Right kidney (tissue), 9 donors: ENCODE measurements at places on chromosomes 6 and 20.

DNA sequence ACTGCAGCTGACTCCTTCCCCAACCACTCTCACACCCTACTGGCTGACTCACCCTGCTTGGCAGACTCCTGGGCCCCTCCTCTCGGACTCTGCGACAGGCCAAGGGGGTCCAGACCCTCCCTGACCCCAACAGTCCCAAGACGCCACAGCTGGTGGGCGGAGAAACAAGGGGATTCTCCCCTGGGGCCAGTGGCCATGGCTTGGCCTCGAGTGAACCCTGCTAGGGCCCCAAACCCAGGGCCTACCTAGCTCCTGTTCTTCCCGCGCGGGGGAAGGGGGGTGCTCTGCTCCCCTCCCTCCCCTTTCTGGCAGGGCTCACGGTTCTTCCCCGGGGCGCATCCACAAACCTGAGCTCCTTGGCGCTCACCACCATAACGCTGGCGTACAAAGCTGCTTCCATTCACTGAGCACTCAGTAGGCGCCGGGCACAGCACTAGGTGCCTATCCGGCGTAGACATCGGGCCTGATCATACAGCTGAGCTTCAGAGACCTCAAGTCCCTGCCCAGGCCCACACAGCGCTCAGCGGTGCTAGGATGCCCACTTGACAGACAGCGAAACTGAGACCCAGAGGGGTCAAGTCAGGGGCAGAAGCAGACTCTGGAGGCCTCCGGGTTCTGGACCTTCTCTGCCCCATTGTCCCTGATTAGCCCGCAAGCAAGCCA lies 597 bp downstream of the ADA start:
- no peak for DNase-seq

DNA sequence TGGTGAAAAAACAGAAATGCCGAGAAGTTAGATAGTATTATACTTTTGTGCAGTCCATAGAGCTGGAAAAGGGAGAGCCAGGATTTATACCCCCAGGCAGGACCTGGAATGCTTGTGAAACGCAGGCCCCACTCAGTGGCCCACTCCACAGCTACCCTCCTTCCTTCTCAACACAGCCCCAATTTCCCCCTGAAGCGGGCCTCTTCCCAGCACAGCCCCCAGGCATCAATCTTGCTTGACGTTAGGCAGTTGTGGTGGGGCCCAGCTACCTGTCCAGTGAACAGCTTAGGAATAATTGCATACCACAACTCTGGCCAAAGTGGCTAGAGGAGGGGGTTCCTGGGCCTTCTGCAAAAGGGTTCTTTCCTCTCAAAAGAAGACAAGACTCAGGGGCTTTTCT lies 61.3 kb downstream of the PPP1R3G start:
- DNase-seq = no peak

GRCh38 chr20:6806275-6806674 lies 38.8 kb downstream of the BMP2 start:
- DNase-seq = no peak

DNA sequence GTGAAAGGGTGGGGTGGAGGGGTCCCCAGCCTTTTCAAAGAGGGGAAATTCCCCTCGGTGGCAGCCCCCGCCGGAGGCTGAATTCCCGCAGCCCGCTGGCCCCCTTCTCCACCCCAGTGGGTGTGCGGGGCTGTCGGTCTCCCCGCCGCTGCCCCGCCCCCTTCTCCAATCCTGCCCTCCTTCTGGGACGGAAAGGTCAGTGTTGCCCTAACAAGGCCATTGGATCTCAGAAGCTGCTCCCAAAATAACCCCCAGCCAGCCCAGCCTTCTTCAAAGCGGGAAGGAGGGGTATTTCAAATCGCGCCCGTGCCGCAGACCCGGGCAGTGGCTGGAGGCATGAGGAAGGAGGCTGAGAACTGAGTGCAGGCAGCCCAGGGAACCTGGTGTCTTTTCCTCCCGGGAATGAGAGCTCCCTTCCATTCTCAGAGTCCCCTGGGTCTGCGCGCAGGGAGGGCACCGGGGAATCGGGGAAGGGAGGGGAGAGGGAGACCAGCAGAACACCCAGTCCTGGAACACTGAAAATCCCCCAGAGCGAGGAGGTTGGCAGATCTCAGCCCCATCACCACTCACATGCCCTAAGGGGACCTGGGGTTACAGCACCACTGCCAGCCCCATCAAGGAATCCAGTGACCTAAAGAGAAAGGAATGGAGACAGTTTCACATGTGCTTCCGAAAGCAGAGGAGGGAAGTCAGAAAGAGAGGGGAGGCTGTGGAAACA lies at the start of gene JPH2:
TSS of gene JPH2 (minus strand) at position 135 of the 718 bp plus-strand sequence. CDS start 483 bp downstream, outside the sequence.
- peak; percentile 67 for DNase-seq

DNA sequence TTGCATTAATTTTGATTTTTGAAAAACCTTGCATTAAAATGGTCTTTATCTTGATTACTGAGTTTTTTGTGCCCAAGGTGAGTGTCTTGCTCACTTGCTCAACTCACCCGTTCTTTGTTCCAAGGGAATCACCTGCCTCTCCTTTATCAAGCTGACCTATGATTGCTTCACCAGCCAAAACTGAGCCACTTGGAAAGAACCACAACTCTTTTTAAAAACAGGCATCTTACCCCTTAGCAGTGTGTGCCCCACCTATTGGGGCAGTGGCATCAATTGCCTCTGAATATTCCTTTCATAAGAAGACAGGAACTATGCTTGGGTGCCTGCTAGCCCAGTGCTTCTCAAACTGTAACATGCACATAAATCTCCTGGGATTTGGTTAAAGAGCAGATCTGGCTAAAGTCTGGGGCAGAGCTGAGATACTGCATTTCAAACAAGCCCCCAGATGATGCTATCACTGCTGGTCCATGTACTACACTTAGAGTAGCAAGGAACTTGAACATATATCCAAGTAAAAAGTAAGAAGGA lies 3.3 kb upstream of the STK38 start:
- DNase-seq = no peak

- DNase-seq = no peak
Measured at GRCh38 chr20:22418738-22419137, 165.6 kb downstream of the FOXA2 start.

- DNase-seq = no peak
Measured at GRCh38 chr6:113676968-113677367, 180.2 kb upstream of the MARCKS start.

DNA sequence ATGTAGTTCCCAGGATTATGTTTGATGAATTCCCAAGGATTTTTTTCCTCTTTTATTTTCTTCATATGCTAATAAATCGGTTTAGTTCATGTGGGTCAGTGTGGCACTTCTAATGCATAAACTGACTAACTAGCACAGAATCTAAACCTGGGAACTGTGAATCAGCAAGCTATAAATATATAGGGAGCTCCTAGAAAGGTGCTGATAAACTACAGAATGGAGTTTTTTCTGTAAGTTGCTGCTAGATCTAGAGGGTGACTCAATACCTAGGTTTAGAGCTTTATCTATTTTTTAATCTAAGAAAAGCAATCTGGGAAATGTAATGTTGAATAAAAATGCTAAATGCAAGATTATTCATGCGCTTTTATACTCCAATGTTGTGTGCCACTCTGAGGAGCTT lies 118.8 kb upstream of the PTCHD4 start:
- DNase-seq = no peak

DNA sequence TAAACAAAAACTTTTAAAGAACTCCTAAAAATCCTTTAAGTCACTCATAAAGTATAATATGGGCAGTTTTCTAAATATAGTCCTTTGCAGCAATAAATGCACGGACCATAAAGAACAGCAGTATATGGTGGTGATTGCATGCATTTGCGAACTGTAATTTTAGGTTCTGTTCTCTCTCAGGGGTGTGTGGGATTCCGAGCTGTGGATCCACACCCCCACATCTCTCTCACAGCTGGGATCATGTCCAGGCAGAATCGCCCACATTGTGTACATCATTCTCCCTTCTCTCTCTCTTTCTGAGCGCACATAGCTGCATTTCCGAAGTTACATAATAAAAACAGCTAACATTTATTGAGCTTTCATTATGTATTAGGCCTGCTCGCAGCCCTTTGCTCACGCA lies 28.6 kb downstream of the SLC52A3 start:
- no peak for DNase-seq

DNA sequence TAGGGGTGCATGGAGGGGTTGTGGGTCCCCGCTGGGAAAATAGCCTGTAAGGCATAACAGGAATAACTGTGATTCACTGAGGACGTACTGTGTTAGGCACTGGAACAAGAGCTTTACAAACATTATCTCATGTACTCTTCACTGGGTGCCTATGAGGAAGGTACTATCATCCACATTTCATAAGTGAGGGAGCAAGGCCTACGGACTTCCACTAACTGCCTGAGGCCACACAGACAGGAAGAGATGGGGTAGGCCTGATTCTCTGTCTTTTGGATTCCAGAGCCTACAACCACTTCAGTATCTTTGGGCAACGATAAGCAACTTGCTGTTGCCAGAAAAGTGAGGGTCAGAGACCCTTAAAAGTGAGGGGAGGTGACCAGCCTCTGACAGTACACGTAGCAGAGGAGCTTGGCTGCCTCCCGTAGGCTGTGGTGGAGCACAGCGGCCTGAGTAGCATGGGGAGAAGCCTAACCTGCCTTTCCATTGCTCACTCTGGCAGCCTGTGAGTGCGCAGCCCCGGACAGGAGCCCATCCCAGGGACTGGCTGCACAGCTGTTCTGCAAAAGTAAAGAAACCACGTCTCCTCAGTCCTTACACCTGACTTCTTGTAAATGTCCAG lies 30.4 kb downstream of the PSMB1 start:
- no peak for DNase-seq

- DNase-seq = no peak
Measured at GRCh38 chr20:22929661-22930060, 105.5 kb upstream of the SSTR4 start.

DNA sequence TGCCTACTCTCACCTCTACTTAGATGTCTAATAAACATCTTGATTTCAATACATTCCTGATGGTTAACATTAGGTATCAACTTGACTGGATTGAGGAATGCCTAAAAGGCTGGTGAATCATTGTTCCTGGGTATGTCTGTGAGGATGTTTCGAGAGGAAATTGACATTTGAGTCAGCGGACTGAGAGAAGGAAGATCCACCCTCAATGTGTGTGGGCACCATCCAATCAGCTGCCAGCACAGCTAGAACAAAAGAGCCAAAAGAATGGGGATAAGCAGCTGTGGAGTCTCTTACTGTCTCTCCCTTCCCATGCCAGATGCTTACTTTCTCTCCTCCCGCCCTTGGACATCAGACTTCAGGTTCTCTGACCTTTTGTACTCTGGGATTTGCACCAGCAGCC lies 128.6 kb upstream of the HS3ST5 start:
- no peak for DNase-seq

GRCh38 chr20:33318096-33318429 lies 35.0 kb downstream of the BPIFB1 start:
- no peak for DNase-seq

DNA sequence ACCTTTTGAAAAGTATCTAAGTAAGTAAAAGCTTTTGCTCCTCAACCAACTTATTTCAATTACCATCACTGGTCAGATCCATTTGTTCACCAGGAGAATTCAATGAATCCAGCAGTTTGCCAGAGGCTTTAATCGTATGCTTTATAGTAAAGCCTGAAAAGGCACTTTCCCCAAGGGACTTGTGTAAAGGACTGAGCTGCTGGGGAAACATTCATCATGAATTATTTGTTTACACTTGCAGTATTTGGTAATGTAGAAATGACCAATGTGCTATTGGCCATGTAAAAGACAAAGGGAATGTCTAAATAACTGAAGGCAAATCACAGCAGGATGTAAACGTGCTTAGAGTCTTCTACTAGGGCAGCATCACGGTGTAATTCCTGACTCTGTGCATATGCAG lies 471.4 kb downstream of the ADGRB3 start:
- DNase-seq = no peak

DNA sequence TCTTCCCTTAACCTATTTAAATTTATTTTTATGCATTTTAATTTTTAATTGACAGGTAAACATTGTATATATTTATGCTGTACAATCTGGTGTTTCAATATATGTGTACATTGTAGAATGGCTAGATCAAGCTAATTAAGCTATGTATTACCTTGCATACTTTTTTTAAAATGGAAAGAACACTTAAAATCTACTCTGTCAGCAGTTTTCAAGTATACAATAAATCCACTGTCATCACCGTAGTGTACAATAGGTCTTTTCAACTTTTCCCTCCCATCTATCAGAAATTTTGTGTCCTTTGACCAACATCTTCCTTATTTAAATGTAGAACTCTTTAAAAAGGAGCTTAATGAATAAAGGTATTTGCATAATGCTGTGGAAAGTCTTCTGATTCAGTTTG lies 27.6 kb downstream of the RPS12 start:
- no peak for DNase-seq

DNA sequence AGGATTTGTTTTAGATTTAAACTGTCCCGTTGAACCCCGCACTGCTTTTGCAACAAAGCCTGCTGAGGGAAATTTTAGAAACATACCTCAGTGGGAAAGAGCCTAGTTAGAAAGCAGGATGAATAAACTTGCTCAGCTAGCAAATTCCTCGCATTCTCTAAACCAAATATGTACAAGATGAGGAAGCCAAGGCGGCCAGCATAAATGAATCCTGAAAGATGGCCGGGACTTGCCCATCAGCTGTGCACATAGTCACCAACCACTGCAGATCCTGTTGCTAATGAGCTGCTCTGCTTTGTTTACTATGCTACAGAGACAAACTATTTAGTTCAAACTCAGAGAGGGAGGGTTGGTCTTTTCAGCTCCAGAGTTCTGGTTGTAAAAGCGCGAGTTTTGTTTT lies 49.0 kb downstream of the TMEM170B start:
- no peak for DNase-seq

DNA sequence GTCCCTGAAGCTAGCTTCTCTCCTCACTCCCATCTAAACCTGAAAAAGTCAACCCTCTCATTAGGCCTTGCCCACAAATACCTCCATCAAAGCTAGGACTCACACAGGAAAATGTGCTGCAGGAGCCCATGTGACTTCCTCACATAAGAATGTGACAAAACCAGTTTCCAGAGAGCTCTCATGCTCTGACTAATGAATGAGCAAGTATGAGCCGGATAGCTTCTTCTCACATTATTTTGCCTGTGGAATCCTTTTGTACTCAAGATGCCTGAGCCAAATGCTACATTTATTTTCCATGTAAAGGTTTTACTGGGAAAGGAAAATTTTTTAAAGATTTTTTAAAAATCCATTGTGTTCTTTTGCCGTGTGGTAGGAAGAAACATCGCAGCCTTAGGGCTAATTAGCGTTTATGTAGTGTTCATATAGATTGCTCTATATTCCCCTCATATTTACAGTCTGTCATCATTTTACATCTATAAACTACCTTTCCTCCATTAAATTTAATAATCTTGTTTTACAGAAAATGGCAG lies 68.6 kb upstream of the CCN6 start:
- no peak for DNase-seq
